ENCODE measurements at places on chromosomes 4 and X.

DNA sequence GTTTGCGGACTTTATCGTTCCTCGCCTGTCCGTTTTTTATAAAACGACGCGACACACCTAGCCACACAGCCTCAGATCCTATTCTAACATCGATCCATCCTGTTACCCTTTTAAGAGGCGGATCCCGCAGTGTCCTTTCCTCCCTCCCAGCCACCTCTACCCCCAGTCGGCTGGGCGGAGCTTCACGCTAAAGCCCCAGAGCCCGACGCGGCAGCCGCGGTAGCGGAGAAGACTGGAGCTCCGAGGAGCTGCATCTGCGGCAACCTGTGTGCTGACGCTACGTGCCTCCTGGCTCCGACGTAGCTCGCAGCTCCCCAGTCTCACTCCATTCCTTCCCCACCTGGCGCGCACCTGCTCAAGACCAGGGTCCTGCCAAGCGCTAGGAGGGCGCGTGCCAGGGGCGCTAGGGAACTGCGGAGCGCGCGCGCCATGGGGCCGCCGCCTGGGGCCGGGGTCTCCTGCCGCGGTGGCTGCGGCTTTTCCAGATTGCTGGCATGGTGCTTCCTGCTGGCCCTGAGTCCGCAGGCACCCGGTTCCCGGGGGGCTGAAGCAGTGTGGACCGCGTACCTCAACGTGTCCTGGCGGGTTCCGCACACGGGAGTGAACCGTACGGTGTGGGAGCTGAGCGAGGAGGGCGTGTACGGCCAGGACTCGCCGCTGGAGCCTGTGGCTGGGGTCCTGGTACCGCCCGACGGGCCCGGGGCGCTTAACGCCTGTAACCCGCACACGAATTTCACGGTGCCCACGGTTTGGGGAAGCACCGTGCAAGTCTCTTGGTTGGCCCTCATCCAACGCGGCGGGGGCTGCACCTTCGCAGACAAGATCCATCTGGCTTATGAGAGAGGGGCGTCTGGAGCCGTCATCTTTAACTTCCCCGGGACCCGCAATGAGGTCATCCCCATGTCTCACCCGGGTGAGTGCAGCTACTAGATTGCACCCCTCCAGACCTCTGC lies at the start of gene RNF128:
Gene RNF128 (plus strand): TSS at position 217 of the 953 bp plus-strand sequence. CDS start 213 bp downstream, at position 430.
- DNase-seq: no peak

- no peak for DNase-seq
Observed at GRCh38 chrX:110397904-110398303, 39.3 kb downstream of the RTL9 start.

DNA sequence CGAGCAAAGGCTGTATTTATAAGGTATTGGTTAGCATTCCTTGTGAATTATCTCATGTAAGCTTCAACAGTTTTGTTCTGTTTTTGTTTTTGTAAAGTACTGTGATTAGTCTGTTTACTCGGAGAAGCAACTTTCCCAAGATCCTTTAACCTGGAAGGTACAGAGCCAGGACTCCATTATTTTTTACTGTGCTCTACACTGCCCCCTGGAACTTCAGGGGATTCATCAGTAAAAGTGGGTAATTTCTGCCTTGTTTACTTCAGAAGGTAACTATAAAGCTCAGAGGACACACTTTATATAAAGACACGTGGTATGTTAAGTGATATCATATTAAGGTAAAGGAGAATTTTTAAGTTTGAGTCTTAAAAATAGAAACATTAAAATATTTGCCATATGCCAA lies 124.9 kb downstream of the IQCM start:
- DNase-seq: no peak

DNA sequence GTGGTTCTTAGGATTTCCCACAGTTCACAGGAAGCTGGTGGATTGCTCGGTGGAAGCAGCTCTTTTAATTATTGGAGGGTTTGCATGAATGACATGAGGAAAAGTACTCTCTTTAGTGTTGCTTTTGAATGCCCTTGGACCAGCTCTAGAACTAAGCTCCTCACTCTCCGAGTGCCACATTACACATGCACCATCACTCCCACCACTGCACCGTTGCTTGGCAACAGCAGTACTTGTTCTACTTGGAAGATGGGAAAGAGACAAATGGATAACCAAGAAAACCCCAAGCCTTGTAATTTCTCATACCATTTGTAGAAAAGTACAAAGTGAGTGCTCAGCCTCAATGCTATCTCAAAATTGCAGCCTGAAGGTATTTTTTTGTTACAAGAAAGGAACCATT lies 620.2 kb upstream of the BOD1L1 start:
- no peak for DNase-seq

- no peak for DNase-seq
Observed at GRCh38 chrX:63511361-63511760, 160.2 kb upstream of the SPIN4 start.

GRCh38 chr4:178457286-178457685 lies 1015.0 kb upstream of the AGA start:
- DNase-seq: no peak

DNA sequence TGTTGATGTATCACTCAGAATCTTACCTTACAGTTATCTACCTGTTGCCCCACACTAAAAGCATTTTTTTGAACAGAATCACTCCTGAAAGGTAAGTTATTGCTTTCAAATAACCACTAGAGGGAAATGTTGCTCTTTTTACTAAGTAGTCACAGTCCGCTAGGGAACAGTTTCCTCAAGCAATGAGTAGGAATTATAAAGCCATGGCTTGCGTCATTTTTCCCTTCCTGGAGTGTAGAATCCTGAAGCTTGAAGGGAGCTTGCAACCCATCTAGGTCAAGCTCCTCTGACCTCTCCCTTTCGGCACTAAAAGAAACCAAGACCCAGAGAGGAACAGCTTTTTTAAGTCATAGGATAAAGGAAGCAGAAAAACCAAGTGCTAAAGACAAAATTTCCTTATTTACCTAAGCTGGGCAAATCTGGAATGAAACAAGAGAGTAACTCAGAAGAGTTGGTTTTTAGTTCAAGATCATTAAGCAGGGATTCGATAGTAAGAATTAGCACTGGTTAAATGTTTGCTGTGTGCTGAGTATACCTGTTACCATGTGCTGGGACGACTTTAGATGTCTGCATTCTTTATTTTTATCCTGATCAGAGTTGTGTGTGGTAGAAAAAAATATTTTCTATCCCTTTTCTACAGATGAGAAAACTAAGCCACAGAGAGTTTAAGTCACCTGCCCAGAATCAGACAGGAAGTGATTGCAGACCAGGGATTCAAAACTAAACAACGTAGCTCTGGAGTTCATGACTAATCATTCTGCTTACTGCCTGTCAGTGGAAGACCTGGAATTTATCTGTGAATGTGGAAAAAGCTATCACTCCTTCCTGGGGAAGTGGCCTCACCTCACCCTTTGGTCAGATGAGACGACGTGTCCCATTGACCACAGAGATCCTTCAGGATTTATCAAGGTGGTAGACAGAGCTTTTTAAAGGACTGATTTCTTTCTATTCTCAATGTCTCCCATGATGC lies 631.5 kb downstream of the RAB28 start:
- DNase-seq: peak; percentile 53

DNA sequence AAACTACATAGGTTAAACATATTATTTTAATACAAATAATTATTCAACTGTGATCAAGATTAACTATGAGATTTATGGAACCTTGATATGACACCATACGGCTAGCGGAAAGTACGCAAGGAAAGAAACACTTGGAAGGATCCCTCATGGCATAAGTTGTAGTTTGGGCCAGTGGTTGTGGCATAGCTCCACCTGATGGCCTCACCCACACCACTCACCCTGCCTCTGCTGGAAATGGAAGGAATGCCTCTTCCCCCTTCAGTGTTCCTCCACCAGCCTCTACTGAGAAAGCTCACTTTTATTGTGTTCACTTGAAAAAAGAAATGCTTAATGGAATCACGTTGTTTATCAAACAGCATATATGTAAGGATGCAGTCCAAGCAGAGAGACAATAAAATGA lies 86.4 kb downstream of the BMP15 start:
- no peak for DNase-seq

DNA sequence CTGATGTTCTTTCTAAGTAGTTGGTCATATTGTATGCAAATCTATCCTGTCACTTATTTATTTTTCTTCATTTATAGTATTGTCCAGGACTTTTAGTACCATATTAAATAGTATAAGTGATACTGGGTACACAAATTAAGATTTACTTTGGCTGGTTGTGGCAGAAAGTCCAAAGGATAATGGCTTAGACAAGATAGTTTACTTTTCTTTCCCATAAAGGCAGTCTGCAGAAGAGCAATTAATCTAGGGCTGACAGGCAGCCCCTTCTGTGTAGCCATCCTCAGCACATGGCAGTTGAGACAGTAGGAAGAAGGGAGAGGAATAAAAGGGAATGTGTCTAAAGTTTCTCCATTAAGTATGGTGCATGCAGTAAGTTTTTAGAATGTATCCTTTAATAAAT lies 6.4 kb downstream of the RBM10 start:
- DNase-seq: no peak

DNA sequence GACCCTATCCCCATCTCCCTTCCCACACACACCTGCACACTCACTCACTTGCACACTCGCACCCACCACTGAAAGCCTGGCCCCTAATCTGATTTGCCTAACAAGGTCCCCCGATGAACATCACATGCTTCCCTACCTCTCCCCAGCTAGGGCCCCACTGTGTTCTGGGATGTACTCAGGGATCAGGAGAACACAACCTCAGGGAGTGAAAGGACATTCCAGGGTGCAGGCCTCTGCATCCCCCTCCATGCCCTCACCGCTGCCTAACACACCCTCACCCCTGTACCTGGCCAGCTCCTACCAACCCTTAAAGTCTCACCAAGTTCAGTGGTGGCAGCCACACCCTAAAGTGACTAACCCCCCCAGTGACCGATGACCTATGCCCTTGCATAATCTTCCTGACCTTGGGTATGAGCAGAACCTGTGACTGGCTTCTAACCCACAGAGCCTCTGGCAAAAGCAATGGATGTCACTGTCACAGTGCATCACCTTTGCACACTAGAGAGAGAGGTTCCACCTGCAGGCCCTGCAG lies 2.4 kb upstream of the AFAP1 start:
- DNase-seq: no peak

DNA sequence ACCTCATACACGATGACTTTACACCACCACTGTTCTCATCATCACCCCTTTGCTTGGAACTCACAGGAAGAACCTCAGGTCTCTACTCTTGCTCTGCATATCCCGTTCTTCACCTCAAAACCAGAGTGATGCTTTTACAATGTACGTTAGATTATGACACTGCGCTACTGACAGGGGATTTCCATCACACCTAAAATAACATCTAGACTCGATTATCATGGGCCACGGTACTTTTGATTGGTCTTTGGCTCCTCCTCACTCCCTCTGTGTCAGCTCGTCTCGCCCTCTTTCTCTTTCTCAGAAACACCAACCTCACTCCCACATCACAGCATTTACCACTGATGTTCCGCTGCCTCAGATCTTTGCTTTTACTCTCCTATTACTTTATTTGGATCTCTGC lies 172.4 kb downstream of the TLL1 start:
- DNase-seq: no peak

DNA sequence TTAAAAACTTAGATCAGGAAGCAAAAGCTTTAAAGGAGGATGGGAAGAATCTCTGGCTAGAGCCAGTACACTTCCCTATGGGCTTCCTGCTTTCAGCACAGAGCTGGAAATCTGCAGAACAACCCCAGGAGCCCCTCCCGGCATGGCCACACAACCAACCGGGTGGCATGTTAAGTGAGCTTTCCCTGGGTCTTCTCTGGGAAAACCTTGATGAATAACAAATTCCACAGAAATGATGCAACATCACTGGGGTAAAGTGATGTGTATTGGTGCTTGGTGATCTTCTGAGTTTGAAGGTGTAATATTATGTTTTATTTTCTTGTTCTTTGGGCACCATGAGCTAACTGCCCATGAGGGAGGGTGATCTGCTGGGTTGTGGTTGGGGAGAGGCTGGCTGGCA lies 22.1 kb downstream of the NHS start:
- no peak for DNase-seq

DNA sequence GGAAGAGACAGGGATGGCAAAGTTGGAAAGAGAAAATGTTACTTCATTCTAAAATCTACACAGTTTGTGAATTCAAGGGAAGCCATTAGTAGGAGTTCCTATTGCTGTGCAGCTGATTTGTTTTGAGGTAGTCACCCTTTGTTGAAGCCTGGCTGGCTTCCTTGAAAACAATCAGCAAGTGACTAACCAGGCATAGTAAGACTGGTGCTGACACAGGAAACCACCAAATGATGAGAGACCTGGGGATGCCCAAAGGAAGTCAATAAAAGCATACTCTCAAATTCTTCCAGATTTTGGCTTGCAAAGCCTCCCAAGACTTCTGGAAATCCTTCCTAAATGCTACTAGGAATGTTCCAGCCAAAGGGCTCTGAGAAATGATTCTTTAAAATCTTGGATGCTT lies 23.9 kb upstream of the PRDM8 start:
- DNase-seq: no peak

GRCh38 chrX:108257556-108257955 lies 166.0 kb downstream of the ATG4A start:
- DNase-seq: no peak

- no peak for DNase-seq
Observed at GRCh38 chr4:89356086-89356485, 48.5 kb upstream of the GPRIN3 start.

DNA sequence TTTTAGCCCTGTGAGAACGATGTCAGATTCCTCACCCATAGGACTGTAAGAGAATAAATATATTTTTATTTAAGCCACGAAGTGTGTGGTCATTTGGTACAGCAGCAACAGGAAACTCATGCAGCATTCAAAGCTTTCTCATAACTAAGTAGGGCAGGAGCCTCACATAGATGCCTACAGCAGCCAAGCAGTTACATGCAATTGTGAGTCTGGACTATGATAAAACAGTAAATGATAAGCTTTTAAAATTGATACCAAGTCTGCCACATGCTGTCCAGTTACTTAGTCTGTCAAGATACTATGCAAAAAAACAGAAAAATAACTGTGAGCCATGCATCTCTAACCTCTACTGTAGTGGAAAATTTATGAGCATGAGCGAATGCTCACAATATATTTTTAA lies 359.6 kb downstream of the HS3ST1 start:
- DNase-seq: no peak

- no peak for DNase-seq
Observed at GRCh38 chr4:30718021-30718542, 2.1 kb upstream of the PCDH7 start.

DNA sequence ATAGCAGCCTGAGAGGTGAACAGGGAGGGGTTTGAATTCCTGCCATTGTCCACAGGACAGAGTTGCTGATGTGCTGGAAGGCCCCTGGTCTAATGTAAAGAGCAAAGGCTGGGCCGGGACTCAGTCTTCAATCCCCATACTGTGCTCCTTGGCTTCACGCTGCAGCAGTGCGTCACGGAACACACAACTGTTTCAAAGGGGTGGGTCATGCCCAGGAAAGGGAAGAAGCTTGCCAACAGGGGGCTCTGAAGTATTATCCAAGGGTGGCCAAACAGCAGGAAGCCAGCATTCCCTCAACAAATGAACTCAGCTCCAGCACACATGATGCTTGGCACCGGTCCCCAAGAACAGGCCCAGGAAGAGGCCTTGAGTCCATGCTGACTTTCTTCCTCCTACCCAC lies 122.5 kb downstream of the NFKB1 start:
- DNase-seq: no peak

DNA sequence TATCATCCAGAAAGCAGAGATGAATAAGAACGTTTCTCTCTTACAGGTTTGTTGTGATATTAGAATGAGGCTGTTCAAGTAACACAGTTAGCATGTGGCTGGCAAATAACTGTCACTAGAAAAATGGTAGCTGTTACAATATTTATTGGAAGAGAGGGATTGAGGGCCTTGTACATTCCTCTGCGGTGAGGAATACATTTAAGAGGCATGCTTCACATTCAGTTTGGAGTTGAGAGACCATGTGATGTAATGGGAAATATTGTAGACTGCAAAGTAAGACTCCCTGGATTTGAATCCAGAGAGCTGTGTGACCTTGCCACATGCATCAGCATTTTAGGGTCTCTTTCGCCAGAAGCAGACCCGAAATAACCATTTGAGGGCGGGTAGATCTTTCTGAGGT lies 104.8 kb upstream of the KIT start:
- no peak for DNase-seq
